ENCODE measurements at places on chromosomes 13 and 19. TPM values are rescaled to one million over a fixed set of nuclear protein-coding genes. Genes with fewer than 3 reads are reported as not detected.

FREM2 gene
- 0.05 TPM for total RNA-seq

NLRP11 gene
- total RNA-seq = 0.05 TPM

NALCN gene
- total RNA-seq = 12.9 TPM

FGF14 gene
- 0.34 TPM for total RNA-seq

ZNF554 gene
- total RNA-seq = 3.1 TPM

FFAR2 gene
- total RNA-seq = not detected

IFNL1 gene
- not detected for total RNA-seq

ASPDH gene
- not detected for total RNA-seq

CEACAM4 gene
- not detected for total RNA-seq

NOTCH3 gene
- total RNA-seq = 0.84 TPM

FCGBP gene
- 0.74 TPM for total RNA-seq

C1QTNF9B gene
- total RNA-seq = not detected

AXL gene
- total RNA-seq = 11.2 TPM

NKPD1 gene
- 0.37 TPM for total RNA-seq

CEACAM1 gene
- total RNA-seq = 24.5 TPM

STARD13 gene
- total RNA-seq = 27.1 TPM

PSG4 gene
- 0.14 TPM for total RNA-seq

SHKBP1 gene
- total RNA-seq = 27.7 TPM

NFIC gene
- total RNA-seq = 33.0 TPM

CEACAM7 gene
- total RNA-seq = 0.17 TPM

KCNC3 gene
- total RNA-seq = 0.51 TPM

VSIG10L gene
- total RNA-seq = 0.17 TPM

ZNF578 gene
- total RNA-seq = 2.9 TPM

OR10H1 gene
- total RNA-seq = not detected

ANGPTL8 gene
- total RNA-seq = not detected

FUT1 gene
- total RNA-seq = 10.9 TPM

KLK14 gene
- total RNA-seq = not detected

SPTBN4 gene
- total RNA-seq = 0.05 TPM

C19orf67 gene
- not detected for total RNA-seq

APLP1 gene
- 2.5 TPM for total RNA-seq

TNNT1 gene
- 0.60 TPM for total RNA-seq

UBE2L5 gene
- total RNA-seq = not detected

FFAR1 gene
- total RNA-seq = not detected

BBC3 gene
- total RNA-seq = 24.5 TPM

ATP4B gene
- total RNA-seq = not detected

SERTM1 gene
- 0.17 TPM for total RNA-seq

ZNF729 gene
- not detected for total RNA-seq

S1PR2 gene
- 0.70 TPM for total RNA-seq

GSX1 gene
- total RNA-seq = not detected

TICAM1 gene
- 4.9 TPM for total RNA-seq

F10 gene
- not detected for total RNA-seq

SHANK1 gene
- total RNA-seq = 0.09 TPM

ACER1 gene
- total RNA-seq = not detected

Data from dermis blood vessel endothelial cell (primary cell).